ENCODE measurements at places on chromosomes 7 and 10.

DNA sequence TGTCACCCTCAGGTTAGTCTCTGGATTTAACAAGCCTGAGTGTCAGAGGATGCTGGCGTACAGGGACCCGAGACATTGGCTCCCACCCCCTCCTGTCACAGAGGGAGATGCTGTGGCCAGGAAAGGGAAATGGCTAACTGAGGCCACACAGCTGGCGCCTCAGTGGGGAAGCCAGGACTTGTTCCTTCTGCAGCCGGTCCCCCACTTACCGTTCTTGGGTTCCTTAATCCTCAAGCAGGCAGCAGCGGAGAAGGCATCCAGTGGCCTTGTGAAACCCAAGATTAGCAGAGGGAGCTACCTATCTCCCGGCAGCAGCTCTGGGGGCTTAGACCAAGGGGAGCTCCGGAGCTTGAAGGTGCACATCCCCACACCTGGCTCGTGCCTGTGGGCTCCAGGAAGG, 65.4 kb downstream of the NEURL1 start:
- no peak for DNase-seq

DNA sequence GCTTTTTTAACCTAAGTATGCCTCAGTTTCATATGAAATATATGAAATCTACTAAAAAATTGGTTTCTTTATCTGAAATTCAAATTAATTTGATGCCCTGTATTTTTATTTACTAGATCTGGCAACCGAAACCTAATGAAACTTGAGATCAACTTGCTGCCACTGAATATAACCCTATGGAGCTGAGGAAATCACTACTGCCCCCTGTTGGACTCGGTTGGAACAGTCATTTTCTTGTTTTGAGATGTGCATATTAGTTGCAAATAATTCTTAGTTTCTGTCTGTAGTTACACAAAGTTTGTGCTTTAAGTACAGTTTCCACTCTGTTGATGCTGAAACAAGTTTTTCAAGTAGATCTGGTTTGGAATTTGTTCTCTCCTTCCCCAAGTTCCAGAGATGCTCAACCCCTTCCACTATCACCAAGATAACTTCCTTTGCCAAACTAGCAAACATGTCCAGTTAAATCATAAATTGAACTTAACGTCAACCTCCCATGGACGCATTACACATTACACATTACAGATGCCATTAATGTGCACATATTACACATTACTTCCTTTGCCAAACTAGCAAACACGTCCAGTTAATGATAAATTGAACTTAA, 22.2 kb upstream of the EXOC4 start:
- no peak for DNase-seq

DNA sequence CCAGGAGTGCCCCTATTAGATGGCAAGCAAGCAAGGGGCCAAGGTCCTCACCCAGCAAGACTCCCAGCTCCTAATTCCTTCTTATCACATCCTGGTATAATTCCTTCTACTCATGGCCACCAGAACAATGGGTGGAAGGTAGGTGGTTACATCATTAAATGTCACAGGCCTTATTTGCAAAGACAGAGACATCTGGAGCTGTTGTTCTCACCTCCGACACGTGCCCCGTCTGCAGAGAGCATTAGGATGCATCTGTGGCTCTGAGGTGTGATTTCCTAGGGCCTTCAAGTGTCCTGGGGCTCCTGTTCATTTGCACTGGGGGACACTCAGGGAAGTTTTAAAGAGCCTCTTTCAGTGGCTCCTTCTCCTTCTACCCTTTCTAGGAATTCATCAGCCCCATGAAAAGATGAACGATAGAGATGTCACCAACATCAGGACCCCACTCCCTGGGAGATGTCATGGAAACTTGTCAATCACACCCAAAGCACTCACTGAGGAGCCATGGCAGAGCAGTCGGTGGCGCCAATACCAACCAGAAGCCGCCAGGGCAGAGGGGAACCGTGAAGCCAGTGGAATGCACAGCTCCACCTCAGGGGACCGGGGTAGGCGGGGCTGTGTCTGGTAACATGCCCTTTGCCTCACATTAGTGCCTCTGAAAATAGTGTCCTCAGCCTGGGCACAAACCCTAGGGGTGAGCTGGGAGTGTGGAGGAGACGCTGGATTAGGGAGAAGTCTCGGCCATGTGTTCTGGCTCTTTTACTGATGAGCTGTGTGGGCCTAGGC, 2.9 kb upstream of the ATP6V0E2 start:
- DNase-seq, result no peak

DNA sequence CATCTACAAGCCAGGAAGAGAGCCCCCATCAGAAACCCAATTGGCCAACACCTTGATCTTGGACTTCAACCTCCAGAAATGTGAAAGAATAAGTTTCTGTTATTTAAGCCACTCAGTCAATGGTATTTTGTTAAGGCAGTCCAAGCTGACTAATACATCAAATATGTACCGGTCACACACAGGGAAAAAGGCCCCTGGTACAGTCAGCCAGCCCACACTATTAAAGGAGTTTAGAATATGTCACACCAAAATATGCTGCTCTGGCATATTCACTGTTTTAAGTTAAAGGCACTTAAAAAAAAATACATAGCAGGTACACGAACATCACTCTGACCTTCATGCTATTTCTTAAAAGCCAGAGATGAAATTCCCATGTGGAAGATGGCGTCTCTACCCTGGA, 15.2 kb upstream of the CDCA7L start:
- DNase-seq, result no peak

- DNase-seq, result no peak
Measured at GRCh38 chr7:37153376-37153775, 295.3 kb downstream of the ELMO1 start.

- DNase-seq, result no peak
Measured at GRCh38 chr10:5196702-5197113, at the start of gene AKR1C4. Gene AKR1C4 (plus strand): TSS chr10:5196837. CDS start chr10:5196868, 31 bp downstream.

- DNase-seq, result no peak
Measured at GRCh38 chr10:84715911-84716310, 387.5 kb downstream of the CCSER2 start.

DNA sequence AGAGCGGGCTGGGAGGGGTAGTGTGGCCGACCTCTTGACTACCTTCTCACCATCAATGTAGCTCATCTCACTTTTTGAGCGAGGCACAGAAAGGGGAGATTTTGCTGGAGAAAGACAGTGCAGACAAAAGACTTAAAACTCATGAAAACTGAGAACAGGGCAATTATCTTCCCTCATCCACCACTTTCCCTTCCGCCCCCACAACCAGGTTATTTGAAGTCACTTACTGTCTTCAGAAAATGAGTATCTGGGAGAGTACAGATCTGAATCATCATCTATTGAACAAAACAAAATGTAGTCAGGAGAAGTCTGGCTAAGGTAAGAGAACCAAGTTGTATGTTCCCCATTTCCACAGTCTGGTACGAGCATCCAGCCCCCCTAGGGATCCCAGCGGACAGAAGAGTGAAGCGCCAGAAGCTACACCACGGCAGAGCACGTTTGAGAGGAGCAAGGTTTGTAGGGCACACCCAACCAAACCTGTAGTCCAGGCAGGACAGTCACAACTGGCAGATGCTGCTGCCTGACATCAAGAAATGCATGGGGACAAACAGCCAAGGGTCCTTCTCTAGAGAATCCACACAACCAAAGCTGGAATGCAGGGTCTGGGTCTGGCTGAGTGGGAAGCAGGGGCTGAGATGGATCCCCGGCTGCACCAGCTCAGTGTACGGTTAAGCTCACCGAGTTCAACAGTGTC, 93.4 kb upstream of the PDLIM1 start:
- DNase-seq, result no peak

DNA sequence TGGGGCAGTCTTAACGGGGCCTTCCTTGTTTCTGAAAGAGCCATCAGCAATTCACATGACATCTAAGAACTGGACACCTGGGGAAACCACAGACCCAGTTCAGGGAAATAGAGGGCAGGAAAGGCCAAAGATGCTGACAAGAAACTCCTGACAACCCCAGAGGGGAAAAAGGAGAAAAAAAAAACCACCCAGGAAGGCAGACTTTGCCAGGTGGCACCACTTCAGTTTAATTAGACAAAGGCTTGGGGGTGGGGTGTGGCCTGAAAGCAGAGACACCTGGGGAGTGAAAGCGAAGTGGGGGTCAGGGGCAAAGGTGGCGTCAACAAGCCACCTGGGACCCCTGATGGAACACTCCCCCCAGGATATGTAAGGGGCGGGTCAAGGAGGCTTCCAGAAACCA, 53.6 kb downstream of the RAB11FIP2 start:
- no peak for DNase-seq

GRCh38 chr7:17984288-17984687, 43.4 kb downstream of the PRPS1L1 start:
- DNase-seq, result no peak

- no peak for DNase-seq
Measured at GRCh38 chr10:119364645-119365600, 157.6 kb downstream of the GRK5 start.

DNA sequence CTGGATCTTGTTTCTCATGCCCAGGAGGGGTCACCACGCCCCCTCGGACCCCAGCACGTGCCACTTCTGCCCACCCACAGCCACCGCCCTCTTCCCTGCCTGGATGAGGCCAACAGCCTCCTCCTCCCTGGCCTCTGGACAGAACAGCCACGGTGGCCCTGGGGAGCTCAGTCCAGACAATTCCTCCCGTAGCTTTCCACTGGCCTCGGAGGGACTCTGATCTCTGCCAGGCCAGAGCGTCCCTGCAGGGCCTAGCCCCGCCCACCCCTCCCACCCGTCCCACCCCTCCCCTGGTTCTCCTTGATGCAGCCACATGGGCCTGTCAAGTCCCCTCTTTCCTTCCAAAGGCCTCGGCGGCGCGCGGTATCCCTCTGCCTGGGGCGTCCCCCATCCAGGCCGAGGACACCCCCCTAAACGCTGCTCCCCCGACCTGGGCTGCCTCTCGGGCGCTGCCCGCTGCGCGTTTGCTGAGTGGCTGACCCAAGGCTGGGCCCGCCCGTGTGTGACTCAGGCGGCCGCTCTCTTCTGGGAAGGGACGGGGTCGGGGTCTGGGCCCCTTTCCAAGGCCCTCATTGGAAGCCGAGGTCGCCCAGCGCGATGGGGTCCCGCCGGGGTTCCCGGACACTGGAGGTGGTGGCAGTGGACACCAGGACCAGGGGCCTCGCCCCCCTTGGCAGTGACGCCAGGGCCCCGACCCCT, 557 bp downstream of the TMEM120A start:
- no peak for DNase-seq

DNA sequence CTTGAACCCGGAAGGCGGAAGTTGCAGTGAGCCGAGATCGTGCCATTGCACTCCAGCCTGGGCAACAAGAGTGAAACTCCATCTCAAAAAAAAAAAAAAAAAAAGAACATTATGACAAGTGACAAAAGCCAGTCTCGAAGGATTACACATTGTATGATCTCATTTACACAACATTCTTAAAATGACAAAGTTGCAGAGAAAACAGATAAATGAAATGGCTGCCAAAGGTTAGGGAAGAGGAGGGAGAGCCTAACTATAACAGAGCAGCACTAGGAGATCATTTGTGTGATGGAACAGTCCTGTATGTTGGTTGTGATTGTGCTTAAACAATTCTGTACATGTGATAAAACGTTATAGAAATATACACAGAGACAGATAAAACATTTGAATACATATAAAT, 16.2 kb upstream of the CPVL start:
- DNase-seq, result no peak

DNA sequence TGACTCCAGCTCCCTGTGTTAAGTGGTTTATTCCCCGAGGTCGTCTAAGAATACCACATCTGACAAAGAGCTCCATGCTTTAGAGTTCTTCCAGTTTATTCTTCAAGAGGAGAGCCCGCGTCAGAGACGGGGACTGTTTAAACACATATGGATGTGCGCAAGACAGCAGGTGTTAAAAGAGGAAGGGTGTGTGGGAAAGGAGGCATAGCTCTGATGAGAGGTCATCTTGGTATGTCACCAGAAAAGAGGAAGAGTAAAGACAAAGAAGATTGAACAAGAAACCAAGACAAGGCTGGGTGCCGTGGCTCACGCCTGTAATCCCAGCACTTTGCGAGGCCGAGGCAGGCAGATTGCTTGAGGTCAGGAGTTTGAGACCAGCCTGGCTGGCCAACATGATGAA, 258.7 kb downstream of the CCDC3 start:
- DNase-seq, result no peak

GRCh38 chr10:131631619-131632018, 269.2 kb upstream of the PPP2R2D start:
- DNase-seq, result no peak

DNA sequence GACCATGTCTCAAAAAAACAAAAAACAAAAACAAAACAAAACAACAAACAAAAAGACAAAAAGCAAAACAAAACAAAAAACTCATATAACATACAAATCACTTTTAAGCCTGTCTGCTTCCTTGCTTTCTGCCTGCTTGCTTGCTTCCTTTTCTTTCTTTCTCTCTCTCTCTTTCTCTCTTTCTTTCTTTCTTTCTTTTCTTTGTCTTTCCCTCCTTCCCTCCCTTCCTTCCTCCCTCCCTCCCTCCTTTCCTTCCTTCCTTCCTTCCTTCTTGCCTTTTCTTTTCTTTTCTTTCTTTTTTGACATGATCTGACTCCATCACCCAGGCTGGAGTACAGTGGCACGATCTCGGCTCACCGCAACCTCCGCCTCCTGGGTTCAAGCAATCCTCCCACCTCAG, 15.9 kb upstream of the TRA2A start:
- no peak for DNase-seq

DNA sequence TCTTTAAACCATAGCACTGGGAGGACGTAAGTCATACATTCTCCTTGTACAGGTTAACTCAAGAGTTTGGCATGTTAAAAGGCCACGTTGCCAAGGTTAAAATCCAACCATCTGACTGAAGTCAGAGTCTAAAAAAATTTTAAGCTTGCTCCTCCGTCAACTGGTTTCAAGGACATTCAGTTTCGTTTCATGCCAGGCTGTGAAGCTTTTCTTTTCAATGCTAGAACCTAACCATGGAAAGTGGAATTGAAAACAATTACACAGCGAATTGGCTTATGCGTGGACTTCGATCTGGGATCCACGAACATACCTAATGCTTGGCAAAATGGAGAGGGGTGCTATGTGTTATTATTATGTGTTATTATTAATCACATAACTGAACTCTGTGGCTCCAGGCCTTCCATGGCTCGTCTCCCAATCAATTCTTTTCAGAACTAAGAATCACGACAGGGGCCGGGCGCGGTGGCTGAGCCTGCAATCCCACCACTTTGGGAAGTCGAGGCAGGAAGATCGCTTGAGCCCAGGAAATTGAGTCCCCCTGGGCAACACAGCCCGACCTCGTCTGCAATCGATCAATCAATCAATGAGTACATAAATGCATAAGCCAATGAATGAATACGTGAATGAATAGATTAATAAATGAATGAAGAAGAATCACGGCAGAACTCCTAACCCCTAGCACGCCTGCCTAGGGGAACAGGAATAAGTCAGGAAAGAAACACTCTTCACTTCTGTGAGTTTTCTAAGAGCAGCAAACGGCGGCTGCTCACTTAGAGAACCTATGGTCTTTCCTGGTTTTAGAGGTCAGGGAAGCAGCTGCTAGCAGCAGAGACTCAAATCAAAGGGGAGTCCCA, 733 bp upstream of the ARL5B start:
- DNase-seq, result no peak

Measured in anterior cingulate cortex (tissue), 58 donors.